ENCODE measurements at places on chromosomes 6 and 20.

- no peak for DNase-seq
Measured at GRCh38 chr20:37273988-37274387, 12.4 kb upstream of the GHRH start.

GRCh38 chr6:40312213-40313015 lies 274.8 kb downstream of the LRFN2 start:
- no peak for DNase-seq

- DNase-seq = no peak
Measured at GRCh38 chr6:1581120-1581991, 28.4 kb upstream of the FOXC1 start.

- DNase-seq = no peak
Measured at GRCh38 chr20:16476032-16476431, 97.2 kb downstream of the KIF16B start.

- no peak for DNase-seq
Measured at GRCh38 chr6:122365775-122366403, 33.6 kb upstream of the HSF2 start.

DNA sequence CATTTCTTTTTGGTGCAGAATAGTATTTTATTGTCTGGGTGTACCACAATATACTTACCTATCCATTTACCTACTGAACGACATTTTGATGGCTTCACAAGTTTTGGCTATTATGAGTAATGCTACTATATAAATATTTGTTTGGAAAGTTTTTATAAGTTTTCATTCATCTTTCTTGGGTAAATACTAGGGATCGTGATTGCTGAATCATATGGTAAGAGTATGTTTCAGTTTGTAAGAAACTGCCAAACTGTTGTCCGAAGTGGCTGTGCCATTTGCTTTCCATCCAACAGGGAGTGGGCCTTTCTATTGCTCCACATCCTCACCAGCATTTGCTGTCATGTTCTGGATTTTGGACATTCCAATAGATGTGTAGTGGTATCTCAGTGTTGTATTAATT lies 104.2 kb downstream of the CDYL start:
- no peak for DNase-seq

GRCh38 chr6:32149932-32150870 lies 1.5 kb downstream of the PRRT1 start:
- no peak for DNase-seq

DNA sequence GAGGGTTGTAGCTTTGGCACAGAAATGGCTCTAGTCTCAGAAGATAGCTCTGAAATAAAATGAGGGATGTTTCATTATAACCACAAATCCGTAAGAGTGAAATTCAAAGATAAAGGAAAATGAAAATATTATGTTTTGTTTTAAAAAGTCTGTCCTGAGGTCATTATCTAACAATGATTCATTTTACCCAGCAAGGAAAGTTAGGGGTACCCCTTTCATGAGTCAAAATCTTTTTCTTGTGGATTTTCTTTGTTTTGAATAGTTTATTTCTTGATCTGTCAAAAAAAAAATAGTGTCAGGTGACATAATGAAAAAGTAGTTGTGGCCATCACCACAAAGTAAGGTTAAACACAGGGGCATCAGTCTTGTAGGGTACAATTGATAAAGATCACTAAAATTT lies 59.7 kb upstream of the MYB start:
- DNase-seq = no peak

- no peak for DNase-seq
Measured at GRCh38 chr6:137269803-137270202, 50.6 kb upstream of the IFNGR1 start.

- DNase-seq = no peak
Measured at GRCh38 chr20:53900380-53900999, 169.9 kb downstream of the BCAS1 start.

DNA sequence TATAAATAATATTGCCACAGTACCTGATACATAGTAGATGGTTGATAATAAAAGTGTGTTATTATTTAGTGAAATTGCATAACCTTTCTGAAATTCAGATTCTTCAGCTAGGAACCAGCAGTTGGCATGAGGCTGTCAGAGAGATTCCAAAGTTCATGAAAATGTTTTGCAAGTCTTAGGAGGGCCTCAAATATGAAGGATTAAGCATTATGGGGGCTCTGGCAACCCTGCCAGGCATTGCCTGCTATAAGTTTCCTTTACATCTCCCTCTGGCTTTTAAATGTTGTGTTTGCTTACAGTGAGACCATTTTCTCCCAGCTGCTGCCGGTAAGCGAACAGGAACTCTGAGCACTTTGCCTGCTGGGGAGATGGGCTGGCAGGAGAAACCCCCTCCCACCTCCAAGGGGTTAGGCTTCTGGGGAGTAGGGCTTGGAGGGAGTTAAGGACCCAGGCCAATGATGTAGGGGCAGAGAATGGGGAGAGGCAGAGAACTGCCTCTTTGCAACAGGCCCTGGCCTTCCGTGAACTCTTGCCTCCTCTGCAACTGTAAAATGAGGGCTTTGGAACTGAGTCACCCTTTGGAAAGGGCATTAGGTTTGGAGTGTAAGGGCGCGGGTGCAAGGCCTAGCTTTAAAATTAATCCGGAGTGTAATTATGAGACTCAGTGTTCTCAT lies 33.2 kb upstream of the KIF3B start:
- no peak for DNase-seq

DNA sequence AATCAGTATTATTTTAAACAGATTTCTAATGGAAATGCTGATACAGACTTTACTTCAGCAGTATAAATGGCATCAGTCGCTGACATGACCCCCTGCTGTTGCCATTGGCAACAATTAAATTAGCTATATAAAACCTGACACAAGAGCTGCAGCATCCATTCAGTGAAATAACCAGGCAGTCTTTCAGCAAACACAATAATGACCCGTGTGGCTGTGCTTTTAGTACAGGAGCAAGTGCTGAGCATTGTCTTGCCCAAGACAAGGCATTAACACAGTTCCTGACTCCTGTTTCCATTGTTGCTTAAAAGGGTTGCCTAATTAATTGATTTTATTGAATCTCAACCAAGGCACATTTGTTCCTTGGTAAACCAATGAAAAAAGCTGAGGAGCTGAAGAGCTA lies 382.1 kb downstream of the HACE1 start:
- DNase-seq = no peak

GRCh38 chr6:551405-551804 lies 105.5 kb downstream of the HUS1B start:
- DNase-seq = no peak

GRCh38 chr20:51960047-51960675 lies 157.8 kb upstream of the SALL4 start:
- DNase-seq = no peak

DNA sequence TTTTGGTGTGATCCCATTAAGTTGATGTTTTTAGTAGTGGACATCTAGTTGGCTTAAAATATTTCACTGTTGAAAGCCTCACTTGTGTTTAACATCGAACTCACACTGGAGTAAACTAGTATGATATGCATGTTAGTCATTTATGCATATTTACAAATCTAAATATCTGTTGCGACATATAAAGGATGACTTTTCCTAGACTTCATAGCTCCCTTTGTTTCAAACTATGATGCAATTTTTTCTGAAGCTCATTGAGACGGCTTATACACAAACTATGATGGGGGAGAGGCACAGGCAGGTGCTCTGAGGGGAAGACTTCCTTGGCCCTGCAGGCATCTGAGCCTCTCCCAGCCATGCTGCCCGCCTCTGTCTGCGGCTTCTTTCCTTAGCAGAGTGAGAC lies 11.8 kb upstream of the FOXC1 start:
- DNase-seq = no peak

DNA sequence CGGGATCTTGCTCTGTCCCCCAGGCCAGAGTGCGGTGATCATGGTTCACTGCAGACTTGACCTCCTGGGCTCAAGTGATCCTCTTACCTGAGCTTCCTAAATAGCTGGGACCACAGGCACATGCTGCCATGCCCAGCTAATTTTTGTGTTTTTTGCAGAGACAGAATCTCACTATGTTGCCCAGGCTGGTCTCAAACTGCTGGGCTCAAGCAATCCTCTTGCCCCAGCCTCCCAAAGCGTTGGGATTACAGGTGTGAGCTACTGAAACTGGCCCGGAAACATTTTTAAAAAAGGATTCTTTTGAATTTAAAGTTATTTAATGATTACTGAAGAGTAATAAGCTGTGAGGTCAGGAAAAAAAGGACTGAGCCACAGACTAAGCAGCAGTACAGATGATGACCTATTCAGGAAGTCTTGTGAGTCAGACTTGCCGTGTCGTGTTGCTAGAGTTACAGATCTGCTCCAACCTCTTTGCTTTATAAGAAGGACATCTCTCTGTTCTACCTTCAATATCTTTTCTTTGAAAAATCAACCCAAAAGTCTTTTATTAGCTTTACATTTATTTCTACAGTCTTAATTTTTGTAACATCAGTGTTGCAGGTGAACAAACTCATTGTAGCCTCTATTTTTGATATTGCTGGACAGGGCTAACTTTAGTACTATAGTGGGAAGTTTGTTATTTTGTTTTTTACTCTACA lies 108.7 kb downstream of the NCOA3 start:
- peak; percentile 40 for DNase-seq

DNA sequence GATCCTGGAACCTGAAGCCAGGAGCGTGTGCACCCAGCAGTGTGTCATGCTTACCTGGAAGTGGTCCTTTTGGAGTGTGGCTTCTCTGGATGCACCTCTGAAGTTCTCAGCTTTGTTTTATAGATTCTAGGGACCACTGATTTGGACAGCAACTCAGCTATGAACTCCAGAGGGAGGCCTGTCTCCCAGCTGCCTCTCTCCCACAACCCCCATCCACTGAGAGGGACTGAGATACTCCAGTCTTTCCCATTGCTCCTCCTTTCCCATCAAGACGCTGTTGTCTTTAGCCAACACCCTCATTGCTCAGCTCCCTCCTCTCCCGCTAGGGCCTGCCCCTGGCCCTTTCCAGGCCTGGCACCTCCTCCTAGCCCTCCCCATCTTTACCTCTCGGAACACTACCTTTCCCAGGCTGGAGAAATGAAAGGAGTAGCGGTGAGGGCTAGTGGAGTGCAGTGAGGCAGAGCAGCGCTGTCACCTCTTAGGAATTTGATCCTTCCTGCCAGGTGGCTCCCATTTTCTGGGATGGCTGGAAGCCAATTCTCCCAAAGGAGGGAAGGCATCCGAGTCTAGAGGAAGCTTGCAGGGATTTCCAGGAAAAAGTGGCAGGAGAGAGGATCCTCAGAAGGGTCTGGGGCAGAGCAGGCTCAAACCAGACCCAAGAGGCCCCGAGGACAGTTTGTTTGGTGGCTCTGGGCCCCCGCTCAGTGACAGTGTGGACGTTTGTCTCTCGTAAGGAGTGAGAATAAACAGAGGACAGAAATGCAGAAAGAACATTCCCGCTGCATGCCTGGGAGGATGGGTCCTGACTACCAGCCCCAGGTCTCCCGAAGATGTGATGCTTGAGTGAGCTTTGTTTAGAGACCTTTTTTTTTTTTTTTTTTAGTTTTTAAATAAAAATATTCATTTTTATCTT lies at the start of gene LRRN4:
TSS of gene LRRN4 (minus strand) at position 285 of the 913 bp plus-strand sequence. CDS start 1,261 bp downstream, outside the sequence.
- DNase-seq = no peak

DNA sequence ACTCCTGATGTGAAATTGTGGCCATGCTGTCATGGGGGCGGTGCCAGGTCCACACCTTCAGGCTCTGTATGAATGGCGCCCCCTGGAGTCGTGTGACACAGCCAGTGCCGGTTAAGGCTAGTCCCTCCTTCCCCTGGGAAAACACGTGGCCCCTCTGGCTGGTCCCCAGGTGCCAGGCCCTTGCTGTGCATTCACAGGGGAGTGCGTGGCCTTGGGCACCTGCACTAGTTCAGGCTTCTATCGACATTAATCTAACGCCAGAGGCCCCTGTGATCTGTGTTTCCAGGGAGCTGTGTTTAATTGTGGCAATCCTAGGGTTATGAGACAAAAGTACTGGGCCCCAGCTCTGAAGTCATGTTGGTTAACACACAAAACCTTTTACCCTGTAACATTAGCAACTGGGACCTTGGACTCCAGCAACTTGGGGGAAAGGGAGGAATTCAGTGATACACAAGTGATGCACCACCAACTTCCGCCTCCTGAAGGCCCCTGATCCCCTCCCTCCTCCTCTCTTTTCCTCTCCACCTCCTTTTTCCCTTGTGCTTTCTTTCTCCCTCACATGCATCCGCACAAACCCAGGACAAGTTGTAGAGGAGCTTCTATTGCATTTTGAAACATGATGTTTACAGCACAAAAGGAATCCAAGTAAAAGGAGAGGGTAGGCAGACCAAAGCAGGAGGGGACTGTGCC lies 74.0 kb downstream of the SSR1 start:
- no peak for DNase-seq

DNA sequence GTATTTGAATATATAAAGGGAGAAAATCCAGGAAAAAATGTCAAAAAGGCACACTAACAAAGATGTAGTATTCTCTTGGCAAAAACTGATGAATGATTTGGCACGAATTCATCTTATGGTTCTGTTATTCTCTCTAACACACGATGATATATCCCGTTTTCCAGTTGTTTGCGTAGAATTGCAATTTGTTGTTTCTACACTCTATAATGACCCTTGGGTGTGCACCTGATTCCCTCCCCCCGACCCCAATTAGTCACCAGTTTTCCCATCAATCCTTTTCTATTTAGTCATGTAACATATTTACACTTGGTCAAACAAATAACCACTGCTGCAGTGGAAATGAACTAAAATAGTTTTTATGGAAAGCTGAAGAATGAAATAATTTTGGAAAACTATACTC lies 1.5 kb upstream of the ARID1B start:
- no peak for DNase-seq

- no peak for DNase-seq
Measured at GRCh38 chr6:47161176-47161687, 119.1 kb upstream of the ADGRF1 start.

GRCh38 chr6:156423075-156423474 lies 354.1 kb upstream of the ARID1B start:
- DNase-seq = no peak

DNA sequence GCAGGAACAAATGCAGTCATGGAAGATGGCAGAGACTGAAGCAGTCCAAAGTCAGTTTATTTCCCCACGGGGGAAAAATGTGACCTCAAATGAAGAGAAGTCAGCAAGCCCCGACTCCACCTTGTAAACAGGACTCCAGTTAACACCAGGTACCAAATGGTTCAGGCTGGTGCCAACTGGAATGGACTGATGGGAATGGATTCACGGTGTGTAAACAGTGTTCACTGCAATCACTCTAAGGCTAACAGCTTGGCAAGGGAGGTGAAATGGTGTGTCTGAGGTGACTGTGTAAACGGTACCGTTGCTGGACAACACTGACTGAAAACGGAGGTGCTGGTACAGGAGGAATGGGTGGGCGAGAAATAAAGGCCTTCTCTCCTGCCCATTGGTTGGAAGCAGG lies 12.0 kb downstream of the PLAGL2 start:
- DNase-seq = no peak

DNA sequence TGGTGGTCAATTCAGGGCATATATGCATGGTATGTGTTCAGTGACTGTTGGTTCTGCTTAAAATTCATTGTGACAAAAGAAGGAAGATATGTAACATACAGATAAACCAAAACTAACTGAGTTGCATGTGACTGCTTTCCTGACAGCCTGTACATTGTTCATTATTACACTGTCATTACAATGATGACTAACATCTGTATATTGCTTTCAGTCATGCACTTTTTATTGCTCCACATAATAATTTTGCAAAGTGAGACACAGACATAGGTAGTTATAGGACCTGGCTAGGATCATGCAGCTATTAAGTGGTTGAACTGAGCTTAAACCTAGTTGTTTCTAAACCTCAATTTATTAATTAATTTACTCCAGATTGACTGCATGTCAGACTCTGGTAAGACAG lies 703.2 kb downstream of the HDGFL1 start:
- no peak for DNase-seq
